ENCODE measurements at places on chromosomes 13 and 19.

DNA sequence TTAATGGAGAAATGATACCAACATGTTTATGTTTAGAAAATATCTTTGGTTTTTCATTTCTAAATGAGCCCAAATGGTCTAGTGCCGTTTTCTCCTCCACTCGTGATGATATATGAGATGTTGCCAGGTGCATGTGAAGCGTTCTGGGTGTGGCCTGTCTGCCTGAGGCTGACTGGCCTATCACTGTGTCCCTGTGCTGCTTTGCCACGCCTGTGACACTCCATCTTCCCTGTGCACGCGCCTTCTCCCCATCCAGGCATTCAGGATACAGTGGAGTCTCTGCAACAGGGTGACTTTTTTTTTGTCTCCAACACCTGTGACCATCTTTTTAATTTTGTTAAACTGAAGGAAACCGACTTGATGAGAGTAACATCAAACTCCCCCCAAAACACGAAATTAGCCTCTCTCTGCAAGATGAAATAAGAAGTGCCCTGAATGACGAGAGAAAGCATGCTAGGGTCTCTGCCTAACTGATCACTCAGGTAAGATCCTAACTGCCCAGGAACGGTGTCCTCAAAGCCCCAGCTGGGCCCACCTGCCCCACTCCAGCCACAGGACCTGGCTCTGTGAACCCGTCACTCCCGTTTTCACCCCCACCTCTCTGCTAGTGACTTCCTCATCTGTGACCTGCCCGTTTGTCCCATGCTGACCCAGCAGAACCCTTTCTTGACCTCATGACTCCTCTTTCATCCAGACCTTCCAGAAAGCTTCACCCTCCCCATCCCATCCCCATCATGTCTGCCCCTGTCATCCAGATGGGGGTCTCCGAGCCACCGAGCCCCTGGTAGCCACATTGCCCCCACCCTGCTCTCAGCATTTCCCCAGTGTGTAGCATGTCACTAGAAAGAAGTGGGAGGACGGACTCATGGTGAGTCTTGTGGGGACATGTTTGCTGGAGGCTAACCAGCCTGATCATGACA is 33.2 kb upstream of the TFDP1 start:
- DNase-seq, result no peak

DNA sequence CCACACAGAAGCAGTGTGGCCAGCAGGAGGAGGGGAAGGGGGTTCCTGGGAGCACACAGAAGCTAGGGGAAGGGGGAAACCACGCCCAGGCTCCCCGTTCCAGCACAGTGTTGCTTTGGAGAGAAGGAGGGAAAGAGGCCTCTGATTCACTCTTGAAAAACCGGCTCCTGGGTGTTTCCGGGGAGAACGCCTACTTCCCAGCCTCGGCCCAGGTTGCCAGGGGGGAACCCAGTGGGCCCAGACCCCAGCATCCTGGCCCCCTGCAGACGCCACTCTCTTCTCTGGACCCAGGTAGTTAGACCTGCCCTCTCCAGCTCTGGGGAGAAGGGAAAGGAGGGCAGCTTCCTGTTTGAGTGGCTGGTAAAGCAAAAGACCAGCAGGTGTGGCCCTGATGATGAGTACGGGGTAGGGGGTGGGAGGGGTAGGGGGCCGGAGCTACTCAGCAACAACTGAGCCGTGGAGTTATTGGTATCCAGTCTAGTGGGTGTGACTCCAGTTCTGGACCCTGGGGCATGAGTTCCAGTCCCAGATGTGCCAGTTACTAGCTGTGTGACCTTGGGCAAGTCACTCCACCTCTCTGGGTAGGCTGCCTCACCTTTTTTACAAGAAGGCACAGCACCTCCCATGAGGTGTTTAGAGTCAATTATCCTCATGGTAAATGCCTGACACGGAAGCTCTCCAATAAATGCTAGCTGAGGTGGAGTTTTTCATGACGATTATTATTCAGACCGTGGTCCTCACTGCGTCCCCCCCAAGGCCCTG is 836 bp downstream of the GIPC1 start:
- no peak for DNase-seq

DNA sequence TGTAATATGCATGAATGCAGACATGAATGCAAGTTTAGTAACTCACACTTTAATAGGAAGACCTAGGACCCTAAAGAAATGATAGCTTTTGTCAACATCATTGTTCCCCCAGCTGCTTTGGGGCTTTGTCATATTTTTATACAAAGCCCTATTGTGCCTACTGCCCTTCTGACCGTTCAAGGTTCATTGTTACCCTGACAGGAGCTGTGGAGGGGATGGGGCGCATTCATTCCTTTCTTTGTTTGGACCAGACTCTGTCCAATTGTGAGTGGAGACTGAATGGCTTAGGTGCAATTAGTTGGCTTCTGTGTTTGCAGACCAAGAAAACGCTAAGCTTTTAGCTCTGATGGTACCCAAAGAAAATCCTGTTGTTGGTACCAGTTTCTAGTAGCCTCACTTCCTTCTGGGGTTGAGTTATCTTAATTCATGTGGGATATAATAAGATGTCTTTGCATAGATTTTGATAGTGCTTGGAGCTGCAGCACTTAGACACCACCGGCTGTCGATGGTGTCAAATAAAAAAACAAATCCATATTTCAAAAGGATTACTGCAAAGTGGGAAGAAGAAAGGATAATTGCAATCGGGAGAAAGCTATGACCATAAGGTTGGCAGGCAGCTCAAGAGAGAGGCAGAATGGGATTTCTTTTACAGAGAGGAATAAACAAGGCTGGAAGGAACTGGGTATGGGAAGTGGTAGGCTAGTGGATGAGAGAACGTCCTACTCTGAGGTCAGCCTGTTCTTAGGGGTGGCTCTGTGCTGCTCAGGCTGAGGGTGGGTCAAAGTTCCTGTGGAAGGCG is 133.9 kb upstream of the TMTC4 start:
- no peak for DNase-seq

GRCh38 chr13:88118952-88119351 is 447.8 kb downstream of the SLITRK5 start:
- DNase-seq, result no peak

DNA sequence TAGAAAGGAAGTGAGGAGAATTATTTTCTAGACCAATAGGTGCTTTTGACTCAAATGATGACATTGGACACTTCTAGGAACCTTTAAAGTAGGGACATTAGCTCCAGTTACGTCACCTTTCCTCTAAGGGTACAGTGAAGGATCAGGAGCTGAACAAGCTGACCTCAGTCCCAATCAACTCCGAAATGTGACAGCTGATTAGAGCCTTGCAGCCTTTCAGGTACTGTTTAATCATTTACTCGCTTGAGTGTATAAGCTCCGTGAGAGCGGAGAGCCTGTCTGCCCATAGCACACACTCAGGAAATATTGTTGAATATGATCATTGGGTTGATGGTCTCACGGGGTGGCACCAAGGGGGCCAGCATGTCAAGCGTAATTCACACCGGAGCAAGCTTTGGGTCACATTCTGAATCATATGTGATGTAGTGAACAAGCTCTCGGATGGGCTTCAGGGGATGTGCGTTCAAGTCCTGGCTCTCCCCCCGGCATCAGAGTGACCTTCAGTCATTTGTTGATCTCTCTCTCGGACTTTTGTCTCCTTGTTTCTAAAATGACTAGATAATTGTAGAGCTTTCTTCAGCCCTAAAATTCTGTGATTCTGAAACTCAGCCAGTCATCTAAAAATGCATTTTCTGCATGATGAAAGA is 141.9 kb downstream of the ZIC5 start:
- no peak for DNase-seq

DNA sequence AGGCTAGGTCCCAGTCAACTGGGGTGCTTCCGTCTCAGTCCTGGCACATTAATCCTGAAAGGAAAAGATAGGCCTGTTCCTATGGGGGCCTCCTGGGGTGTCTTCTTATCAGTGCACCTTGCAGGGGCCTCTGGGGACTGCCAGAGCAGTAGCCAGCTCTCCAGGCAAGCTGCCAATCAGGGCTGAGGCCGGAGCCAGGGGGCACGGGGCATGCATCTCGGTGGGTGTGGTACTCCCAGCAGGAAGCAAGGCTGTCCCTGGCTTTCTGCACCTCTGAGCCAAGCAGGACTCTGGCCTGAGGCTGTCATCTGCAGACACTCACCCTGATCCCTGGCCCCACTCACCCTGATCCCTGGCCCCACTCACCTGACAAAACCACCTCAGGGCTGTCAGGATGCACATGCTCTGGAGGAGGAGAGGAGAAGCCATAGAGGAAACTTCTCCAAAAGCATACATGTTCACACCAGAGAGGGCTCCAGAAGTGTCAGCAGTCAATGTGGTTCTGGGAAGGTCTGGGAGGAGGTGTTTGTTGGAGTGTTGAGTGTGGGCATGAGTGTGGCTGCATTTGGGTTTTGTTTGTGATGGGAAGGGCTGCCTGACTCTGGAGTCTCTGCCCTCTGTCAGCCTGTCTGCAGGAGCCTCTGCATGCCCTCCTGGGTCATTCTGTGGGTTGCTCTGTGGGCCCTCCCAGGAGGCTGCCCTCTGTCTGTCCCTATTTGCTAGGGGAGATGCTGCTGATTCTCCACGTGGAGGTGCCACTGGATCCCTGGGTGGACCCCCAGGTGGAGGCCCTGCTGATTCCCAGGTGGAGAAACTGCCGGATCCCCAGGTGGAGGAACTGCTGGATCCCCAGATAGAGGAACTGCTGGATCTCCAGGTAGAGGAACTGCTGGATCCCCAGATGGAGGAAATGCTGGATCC is 22.7 kb upstream of the KCTD15 start:
- DNase-seq, result no peak

DNA sequence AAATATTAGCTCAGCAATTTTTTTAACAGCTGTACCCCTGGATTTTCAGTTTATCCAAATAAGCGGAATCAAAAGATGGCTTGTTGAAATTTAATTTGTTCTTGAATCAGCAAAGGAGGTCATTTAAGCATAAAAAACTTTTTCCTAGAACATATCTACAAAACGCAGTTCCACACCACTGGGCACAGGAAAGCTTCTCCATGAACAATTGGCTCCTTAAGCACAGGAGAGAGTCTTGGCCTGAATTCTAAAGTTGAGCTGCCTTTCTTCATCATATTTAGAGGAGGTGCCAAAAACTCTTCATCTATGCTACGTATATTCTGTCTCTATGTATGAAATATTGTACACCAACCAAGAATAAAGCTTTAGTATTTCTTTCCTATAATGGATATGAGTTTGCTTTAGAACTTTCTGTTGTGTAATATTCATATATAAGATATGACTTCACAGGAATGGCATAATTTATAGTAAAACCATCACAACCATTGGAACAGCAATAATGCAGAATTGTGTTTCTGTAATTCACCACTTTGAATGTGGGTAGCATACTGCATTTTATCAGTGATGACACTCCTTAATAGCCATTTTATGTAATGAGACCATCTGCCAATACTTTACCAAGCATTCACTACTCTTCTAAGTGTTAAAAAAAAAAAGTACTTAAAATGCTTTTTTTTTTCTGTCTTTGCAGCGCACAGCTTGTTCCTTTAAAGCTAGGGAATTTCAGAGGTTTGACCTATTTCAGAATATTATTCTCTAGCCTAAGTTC is 263.7 kb downstream of the SLITRK6 start:
- no peak for DNase-seq

DNA sequence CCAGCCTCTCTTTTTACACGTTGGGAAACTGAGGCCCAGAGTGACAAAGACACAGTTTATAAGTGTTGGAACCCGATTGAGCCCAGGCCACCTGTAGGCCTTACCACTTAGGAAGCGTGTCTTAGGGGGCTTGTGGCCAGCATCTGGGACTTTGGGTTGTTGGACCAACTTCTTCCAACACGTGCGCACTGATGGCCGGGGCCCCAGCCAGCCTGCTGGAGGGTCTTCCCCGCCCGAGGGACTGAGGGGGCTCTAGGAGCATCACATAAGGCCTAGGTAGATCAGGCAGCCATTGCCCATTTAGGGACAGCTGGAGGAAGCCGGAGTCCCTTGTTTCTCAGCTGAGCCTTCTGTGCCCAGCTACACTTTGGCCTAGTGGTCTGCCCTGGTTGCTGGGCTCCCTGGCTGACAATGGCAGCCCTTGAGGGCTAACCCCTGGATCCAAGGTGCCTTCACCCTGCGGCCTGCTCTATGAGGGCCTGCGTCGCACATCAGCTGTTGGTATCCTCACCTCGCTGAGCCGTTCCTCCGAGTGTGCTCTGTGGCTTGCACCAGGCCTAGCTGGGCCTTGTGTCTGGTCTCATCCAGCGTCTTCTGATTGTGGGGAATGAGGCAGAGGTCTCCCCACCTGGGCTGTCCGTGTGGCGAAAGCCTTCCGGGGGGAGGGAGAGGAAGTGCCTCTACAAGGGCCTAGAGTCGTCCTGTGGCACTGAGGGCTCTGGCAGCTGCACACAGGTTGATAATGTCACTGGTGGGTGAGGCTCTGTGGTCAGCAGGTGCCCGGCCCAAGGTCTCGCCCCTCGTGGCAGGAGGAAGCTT is 1.2 kb downstream of the RAB11B start:
- no peak for DNase-seq

GRCh38 chr19:41993612-41994483 is at the start of gene ATP1A3:
Gene ATP1A3 (minus strand): TSS chr19:41994230. CDS start chr19:41994076, 154 bp downstream.
- peak; percentile 76 for DNase-seq

GRCh38 chr13:25429466-25429865 is 57.7 kb downstream of the ATP8A2 start:
- DNase-seq, result no peak

GRCh38 chr13:113045251-113046127 is 60.1 kb upstream of the F7 start:
- no peak for DNase-seq

DNA sequence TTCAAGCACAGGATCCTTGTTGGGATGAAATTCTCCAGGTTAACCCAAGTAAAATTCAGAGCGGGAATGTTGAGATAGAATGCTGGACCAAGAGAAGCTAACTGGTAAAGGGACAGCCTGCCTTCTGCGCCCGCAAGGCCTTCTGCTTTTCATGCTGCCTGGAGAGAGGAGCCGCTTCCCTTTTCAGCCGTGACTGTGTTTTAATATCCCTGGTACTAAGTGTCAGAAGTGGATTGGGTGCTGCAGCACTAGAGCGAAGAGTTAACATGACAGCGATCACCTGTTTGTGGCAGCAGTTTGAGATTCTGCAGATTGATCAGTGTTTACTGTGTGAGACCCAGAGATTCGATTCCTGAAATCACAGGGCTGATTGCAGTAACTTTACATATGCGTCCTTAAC is 197.4 kb upstream of the ZNF536 start:
- DNase-seq, result no peak

- no peak for DNase-seq
Observed at GRCh38 chr19:15922021-15922420, 12.3 kb downstream of the CYP4F11 start.

GRCh38 chr13:67120872-67121531 is 109.1 kb downstream of the PCDH9 start:
- no peak for DNase-seq

Data from KBM-7 (cell line).